ENCODE measurements at places on chromosomes 7 and 10. TPM values are rescaled to one million over a fixed set of nuclear protein-coding genes. Genes with fewer than 3 reads are reported as not detected.

The C10orf105 gene
- polyA plus RNA-seq = 1.1 TPM

The ARID5B gene
- polyA plus RNA-seq = 73.8 TPM

The UTF1 gene
- not detected for polyA plus RNA-seq

The VSTM2A gene
- polyA plus RNA-seq = not detected

The LBX1 gene
- polyA plus RNA-seq = not detected

The CLRN3 gene
- polyA plus RNA-seq = not detected

The AGR2 gene
- not detected for polyA plus RNA-seq

The NODAL gene
- polyA plus RNA-seq = not detected

The CALML5 gene
- not detected for polyA plus RNA-seq

The PAPOLB gene
- 0.02 TPM for polyA plus RNA-seq

The SLC13A1 gene
- not detected for polyA plus RNA-seq

The AP4M1 gene
- 14.3 TPM for polyA plus RNA-seq

The IDI2 gene
- polyA plus RNA-seq = not detected

The TEX36 gene
- 0.11 TPM for polyA plus RNA-seq

The PARG gene
- 12.4 TPM for polyA plus RNA-seq

The ST7 gene
- polyA plus RNA-seq = 23.2 TPM

The RBM48 gene
- 5.8 TPM for polyA plus RNA-seq

The POP7 gene
- polyA plus RNA-seq = 35.2 TPM

The ZNF736 gene
- 4.7 TPM for polyA plus RNA-seq

The ZNF488 gene
- 0.17 TPM for polyA plus RNA-seq

The ST8SIA6 gene
- polyA plus RNA-seq = 0.07 TPM

The GIMAP8 gene
- not detected for polyA plus RNA-seq

The PPP1R17 gene
- not detected for polyA plus RNA-seq

The SEPTIN14 gene
- polyA plus RNA-seq = not detected

The MYL10 gene
- 0.18 TPM for polyA plus RNA-seq

The ZNF107 gene
- polyA plus RNA-seq = 1.8 TPM

The PDK4 gene
- 0.18 TPM for polyA plus RNA-seq
